ENCODE measurements at places on chromosomes 11 and 22.

DNA sequence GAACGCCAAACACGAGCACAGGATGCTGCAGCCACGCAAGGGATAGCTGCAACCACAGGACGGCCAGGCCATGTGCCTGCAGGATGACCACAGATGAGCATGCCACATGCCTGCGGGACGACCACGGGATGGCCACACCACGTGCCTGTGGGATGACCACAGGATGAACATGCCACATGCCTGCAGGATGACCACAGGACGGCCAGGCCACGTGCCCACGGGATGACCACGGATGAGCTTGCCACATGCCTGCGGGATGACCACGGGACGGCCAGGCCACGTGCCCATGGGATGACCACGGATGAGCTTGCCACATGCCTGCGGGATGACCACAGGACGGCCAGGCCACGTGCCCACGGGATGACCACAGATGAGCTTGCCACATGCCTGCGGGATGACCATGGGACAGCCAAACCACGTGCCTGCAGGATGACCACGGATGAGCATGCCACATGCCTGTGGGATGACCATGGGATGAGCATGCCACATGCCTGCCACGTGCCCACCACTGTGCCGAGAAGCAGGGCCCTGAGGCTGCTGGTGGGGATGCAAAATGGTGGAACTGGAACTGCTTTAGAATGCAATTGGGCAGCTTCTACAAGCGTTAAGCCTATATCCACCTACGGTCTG lies 12.8 kb upstream of the MOB2 start:
- DNase-seq = no peak

DNA sequence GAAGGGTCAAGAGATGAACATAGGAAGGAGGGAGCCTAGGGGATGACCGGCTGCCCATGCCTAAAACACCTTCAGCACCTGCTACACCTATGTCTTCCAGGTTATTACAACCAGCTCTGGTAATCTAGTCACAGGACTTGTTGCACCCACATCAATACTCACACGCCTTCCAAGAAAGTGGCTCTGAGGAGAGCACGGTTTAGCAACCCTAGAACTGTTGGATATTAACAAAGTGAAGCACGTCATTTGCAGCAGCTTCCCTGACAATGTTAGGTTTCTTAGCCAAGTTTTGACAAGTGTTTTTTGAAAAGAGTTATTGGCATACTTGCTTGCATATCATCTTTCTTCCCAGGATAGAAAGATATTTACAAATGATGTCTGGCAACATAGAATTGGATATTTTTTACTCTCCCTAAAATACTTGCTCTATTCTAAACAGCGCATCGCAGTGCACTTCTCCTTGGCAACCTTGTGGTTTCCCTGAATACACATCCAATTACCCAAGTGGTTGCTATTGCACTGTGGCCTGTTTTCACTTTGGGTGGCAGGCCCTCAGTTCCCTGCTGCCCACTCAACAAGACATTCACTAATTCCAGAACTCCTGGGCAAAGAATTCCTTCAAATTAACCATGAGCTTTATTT lies 94.3 kb upstream of the ARHGAP42 start:
- no peak for DNase-seq

DNA sequence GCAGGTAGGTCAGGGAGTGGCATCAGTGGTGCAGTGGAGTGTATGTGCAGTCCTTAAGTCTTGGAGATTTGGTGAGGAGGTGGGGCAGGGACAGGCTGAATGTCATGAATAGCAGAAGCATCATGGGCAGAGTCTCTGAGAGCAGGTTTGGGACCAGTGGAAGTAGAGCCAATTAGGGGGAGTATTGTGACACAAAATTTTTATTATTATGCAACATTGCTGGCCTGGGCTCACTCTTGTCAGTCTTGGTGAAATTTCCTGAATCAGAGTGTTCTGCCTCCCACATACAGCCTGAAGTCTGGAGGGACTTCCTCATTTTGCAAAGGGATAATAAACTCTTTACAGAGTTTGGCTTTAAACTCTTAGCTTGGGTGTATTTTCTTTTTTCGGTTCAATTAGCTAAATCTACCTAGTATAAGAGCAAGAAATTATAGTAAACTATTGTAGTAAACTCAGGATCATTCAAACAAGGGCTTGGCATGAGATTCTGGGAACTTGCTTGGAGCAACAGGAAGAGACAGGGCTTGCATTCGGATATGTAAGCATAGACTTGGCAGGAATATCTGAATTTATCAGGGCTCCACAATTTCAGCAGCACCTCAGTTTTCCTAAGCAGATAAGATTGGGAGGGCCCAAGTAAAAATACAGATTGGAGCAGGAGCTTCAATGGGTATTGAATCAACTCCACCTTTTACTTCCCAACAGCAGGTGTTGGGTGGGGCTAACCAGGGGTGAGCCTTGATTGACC lies 67.7 kb downstream of the FDX1 start:
- DNase-seq = no peak

DNA sequence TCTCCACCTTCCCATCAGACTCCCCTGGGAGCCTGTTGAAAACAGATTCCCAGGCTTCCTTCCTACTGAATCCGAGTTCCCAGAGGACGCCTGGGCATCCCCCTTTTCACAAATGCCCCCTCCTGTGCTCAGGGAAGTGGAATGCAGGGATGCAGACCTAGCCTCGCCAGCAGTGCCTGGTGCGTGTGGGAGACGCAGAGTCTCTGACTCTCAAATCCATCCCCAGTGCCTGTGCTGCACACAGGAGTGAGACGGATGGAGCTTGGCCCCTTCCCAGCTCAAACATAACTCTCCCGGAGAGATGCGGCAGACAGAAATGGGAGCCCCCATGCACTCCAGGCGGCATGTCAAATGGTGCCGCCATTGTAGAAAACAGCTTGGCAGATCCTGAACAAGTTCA lies 62.6 kb downstream of the CTTN start:
- no peak for DNase-seq
